ENCODE measurements at places on chromosomes 1 and 21. TPM values are rescaled to one million over a fixed set of nuclear protein-coding genes. Genes with fewer than 3 reads are reported as not detected.

SMIM1 gene
- not detected for total RNA-seq

CNR2 gene
- total RNA-seq, result not detected

SH2D1B gene
- total RNA-seq, result not detected

RHCE gene
- total RNA-seq, result 1.2 TPM

RNASEL gene
- 10.5 TPM for total RNA-seq

SLC1A7 gene
- 0.58 TPM for total RNA-seq

CFAP74 gene
- not detected for total RNA-seq

IGSF5 gene
- total RNA-seq, result not detected

FGR gene
- total RNA-seq, result not detected

All from regular cardiac myocyte (primary cell).